Fibroblast of skin of scalp (primary cell): ENCODE measurements at places on chromosomes 5 and 9.

- DNase-seq: peak; percentile 46
These were observed 22.5 kb downstream of the RANBP3L start for GRCh38 chr5:36279054-36279698.

DNA sequence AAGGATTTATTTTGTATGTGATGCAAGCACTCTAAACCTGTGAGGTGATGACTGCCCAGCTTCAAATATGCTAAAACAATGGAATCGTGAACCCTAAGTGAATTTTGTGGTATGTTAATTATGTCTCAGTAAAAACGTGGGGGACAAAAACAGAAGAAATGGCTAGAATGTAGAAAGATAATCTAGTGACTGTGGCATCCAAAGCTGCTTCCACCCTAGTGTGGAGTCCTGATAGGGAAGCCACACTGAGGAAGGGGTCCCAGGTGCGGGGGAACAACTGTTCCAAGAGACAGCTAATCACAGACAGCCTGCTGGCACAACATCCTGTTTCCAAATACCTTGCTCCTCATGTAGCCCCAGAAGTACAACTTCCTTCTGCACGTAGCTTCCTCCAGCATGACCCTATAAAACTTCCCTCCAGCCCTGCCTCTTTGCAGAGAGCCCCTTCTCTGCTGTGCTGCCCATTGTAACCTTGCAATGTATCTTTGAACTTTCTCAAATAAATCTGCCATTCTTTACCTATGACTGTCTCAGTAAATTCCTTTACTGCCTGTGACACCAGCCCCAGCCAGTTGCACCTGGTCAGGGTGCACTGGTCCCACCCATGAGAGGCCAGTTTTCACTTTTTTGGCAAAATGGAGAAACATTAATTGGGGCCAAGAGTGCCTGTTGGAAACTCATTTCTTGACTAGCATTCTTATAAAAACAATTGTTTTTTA, 4.9 kb downstream of the GMCL2 start:
- no peak for DNase-seq

GRCh38 chr5:77645158-77645994, 6.9 kb upstream of the OTP start:
- peak; percentile 20 for DNase-seq

- no peak for DNase-seq
These were observed 68.2 kb downstream of the KCNT1 start for GRCh38 chr9:135770203-135770535.

DNA sequence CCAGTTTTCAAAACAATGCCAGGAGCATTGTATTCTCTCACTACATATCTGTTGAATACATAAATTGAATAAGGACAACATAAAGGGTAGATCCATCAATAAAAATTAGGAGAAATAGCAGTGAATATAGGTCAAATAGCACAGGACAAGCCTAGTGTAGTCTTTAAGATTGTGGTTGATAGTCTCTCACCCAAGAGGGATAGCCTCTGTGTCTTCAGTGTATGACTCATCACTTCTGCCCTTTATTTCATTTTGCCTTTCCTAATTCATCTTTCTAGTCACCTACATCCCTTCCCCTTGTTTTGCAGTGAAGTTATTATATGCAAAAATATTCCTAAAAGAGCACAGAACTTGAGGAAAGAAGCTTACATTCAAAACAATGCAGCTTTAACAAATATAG, 335.0 kb upstream of the TUSC1 start:
- peak; percentile 1 for DNase-seq

GRCh38 chr5:83729362-83729761, 8.7 kb upstream of the HAPLN1 start:
- DNase-seq: no peak

GRCh38 chr9:121445986-121446385, 53.7 kb downstream of the GGTA1 start:
- no peak for DNase-seq

DNA sequence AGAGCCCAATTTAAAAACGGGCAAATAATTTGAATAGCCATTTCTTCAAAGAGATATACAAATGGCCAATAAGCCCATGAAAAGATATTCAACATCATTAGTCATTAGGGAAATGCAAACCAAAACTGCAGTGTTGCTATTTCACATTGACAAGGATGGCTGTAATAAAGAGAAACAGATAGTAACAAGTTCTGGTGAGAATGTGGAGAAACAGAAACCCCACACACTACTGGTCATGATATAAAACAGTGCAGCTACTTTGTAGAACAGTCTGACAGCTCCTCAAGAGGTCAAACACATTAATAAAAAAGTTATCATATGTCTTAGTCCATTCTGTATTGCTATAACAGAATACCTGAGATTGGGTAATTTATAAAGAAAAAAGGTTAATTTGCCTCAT, 237.0 kb upstream of the GRAMD2B start:
- DNase-seq: no peak

DNA sequence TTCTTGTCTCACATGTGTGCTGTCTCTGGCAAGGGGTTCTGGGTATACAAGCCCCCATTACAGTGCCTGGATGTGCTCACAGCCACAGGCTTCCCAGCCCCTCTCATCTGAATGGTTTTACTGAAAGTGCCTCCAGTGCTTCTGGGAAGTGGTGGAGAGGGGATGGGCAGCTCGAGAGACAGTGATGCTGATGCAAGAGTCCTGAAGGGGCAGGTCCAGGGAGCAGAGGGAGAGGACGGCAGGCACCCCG, 93.5 kb downstream of the PHF2 start:
- no peak for DNase-seq

DNA sequence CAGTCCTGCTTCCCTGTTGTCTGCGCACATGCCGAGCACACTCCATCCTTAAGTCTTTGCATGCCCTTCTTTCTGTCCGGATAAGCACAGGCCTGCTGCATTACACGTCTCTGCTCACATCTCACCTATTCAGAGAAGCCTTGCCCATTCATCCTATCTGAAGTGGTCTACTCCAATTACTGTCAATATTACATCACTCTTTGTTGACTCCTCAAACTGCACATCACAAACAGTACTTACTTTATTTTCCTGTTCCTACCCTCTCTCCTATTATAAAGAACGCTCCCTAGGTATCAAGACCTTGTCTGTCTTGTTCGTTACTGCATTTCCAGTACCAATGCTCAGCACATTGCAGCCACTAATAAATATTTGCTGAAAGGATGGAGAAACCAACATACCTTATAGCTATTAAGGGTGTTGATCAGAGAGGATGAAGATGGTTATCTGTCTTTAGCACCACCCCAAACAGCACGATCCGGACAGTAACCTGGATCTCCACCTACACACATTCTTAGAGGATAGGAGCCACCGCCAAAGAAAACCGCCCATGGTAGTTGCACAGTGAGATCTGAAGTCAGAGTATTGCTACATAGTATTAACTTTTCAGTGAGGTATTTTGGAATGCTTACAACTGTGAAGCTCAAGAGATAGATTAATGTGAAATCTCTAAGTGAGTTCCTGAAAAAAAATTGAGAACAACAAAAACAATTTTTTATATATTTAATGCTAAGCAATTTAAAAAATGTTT, 1.6 kb upstream of the PRRC1 start:
- no peak for DNase-seq

DNA sequence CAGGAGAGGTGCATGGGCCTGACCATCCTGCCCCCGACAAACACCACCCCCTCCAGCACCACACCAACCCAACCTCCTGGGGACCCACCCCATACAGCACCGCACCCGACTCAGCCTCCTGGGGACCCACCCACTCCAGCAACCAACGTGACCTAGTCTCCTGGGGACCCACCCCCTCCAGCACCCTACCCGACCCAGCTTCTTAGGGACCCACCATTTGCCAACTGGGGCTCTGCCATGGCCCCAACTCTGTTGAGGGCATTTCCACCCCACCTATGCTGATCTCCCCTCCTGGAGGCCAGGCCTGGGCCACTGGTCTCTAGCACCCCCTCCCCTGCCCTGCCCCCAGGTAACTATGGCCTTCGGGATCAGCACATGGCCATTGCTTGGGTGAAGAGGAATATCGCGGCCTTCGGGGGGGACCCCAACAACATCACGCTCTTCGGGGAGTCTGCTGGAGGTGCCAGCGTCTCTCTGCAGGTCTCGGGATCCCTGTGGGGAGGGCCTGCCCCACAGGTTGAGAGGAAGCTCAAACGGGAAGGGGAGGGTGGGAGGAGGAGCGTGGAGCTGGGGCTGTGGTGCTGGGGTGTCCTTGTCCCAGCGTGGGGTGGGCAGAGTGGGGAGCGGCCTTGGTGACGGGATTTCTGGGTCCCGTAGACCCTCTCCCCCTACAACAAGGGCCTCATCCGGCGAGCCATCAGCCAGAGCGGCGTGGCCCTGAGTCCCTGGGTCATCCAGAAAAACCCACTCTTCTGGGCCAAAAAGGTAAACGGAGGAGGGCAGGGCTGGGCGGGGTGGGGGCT, 4.6 kb downstream of the CEL start:
- no peak for DNase-seq

GRCh38 chr9:92639791-92640271, 30.1 kb downstream of the IPPK start:
- no peak for DNase-seq

- peak; percentile 52 for DNase-seq
These were observed 43.6 kb downstream of the GAS1 start for GRCh38 chr9:86903734-86904085.

- DNase-seq: no peak
These were observed 2.5 kb upstream of the CDK9 start for GRCh38 chr9:127783111-127784008.

- DNase-seq: no peak
These were observed 121.7 kb upstream of the ANKRD55 start for GRCh38 chr5:56354836-56355235.

DNA sequence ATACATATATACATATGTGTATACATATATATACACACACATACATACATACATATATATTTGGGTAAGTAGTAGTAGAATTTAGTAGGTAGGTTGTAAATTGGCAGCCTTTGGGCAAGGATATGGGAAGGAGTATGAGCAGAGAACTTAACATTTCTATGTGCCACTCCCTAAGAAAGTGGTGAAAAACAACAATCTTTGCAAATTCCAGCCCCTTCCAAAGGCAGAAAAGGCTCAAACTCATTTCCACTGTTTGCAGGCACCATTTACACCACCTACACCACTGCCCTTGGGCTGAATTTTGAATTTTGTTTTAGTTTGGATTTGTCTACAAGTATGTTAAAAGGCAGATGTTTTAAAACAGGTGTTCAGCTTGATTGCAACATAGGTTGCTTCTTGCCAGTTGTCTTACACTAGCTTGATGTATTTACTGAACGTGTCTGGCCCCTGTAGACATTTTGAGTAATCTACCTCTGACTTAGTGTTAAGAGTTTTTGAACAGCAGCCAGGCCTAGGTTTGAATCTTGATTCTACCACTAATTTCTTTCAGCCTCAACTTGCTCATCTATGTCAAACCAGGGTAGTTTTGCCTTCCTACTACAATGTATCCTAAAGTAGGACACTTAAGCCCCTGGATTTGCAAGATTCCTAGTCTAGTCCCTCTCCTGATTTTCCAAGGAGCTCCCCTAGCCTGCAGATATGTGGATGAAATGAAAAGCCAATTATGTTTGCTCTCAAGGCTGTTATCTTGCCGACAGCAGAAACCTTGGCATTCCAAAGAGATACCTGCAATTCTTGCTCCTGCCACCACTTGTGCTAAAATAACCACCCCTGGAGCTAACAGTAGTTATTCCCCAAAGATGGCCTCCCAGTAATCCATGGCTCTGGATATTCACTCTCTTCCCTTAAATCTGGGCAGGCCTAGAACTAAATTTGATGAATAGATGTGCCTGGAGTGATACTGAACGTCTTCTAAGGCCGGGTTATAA, 156.2 kb upstream of the SLC44A1 start:
- DNase-seq: no peak

DNA sequence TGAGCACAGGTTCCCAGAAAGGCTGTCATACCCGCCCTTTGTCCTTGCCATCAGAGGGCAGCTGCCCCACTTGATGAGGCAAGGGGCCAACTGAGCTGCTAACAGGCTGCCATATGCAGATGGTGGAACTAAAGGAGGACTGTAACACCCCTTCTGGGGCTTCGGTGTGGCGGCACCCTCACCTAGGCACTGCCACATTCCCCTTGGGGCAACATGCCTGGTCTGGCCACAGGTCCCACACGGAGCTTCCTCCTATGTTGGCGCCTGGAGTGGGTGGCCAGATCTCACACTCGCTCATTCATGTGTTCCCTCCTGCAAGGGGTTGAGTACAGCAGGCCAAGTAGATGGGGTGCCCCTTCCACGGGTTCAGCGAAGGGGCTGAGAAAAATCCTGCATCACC, 777.4 kb upstream of the CHD1 start:
- DNase-seq: no peak

DNA sequence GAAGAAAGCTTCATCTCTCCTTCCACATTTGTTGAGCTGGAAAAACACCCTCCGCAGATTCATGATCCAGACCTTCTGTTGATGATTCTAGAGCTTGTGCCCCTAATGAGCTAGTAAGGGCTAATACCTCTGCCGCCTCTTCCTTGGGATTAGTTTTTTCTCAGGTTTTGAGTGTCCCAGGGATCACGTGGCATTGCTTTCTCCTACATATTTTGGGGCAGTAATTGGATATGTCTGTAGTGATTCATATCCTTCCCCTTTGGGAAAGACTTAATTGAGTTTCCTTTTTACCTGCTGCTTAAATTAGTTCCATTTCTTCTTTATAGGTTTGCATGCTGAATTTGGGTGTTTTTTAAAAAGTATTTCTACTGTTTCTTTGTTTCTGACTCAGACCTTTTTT, 143.9 kb downstream of the GOLPH3 start:
- DNase-seq: no peak

GRCh38 chr9:34451545-34451944, 6.8 kb downstream of the FAM219A start:
- no peak for DNase-seq

DNA sequence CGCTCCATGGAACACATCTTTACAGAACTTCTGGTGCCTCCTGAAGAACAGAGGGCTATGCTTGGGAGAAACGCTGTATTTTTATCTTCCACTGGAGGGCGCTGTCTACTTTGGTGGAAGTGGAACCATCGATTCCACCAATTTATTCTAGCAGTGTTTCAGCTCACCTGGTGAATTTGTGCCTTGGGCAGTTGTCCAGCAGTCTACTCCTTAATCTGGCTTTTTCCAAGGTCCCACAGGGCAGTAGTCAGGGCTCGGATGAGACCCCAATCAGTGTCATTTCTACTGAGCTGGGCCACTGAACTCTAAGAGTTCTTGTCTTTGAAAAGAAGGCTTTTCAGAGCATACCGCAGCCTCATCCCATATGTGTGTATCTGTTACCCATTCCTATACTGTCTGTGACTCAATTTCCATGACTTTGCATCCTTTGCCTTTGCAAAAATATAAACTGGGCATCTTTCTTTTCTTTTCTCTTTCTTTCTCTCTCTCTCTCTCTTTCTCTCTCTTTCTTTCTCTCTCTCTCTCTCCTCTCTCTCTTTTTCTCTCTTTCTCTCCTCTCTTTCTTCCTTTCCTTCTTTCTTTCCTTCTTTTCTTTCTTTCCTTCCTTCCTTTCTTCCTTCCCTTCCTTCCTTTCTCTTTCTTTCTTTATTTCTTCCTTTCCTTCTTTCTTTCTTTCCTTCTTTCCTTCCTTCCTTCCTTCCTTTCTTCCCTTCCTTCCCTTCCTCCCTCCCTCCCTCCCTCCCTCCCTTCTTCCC, 138.4 kb upstream of the ZNF618 start:
- DNase-seq: peak; percentile 65

GRCh38 chr5:129724222-129724621, 23.7 kb upstream of the MINAR2 start:
- DNase-seq: no peak
